ENCODE measurements at places on chromosomes 6 and 20.

GRCh38 chr20:50015993-50016770 is 33.4 kb downstream of the SNAI1 start:
- DNase-seq, result no peak

GRCh38 chr6:85127168-85127498 is 322.8 kb upstream of the NT5E start:
- DNase-seq, result no peak

GRCh38 chr6:157893238-157893637 is 70.2 kb downstream of the SNX9 start:
- no peak for DNase-seq

- no peak for DNase-seq
Measured at GRCh38 chr6:146770965-146771735, 172.4 kb downstream of the ADGB start.

- no peak for DNase-seq
Measured at GRCh38 chr20:34921436-34921835, 34.2 kb downstream of the GSS start.

DNA sequence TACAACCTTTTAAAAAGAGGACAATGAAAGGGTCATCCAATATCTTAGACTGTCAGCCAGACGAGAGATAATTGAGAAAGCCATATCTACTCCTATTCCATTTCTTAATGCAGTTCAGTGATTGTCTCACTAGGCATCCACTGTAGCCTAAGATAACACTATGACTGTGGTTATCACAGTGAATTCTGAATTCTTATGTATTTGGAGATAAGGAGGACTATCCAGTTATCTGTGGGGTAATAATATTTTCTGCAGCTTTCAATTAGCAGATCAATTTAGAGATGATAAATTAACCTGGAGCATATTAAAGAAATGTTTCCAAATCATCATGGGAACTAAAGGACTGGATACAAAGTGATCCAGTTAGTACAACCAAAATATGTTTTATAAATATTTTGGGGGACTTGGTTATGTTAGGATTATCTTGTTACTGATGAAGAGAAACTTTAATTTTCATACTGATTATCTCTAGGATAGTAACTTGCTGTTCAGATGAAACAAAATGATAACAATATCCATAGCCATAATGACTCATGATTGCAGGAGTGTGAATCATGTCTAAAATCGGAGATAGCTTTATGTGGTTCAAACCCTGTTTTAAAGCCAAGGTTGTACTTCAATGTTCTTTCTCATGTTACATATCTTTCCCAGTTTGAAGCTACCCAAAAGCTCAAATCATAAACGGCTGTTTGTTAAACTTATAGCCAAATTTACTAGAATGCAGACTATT is 1152.0 kb downstream of the HACE1 start:
- no peak for DNase-seq

DNA sequence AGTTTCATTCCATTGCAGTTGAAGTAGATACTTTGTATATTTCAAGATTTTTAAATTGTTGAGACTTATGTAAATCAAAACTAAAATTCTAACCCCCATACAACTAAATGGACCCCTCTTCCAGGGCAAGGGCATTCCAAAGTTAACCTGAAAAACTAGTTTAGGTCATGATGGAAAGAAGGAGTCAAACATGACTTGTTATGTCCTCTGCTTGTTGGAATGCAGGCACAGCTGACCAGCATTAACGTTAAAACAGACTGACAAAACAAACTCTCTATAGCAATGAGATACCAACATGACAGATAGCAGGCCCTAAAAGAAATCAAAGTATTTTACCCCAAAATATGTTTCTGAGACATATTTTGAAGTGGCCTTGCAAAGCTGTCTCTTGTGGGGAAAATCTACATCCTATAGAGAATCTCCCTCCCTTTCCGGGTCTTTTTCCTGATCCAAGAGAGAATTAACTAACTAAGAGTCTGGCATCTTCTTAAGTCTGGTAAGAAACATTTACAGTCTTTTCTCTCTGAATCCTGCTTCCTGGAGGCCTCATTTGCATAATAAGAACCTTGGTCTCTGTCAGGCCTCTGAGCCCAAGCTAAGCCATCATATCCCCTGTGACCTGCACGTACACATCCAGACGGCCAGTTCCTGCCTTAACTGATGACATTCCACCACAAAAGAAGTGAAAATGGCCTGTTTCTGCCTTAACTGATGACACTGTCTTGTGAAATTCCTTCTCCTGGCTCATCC is 124.3 kb upstream of the ATXN1 start:
- DNase-seq, result no peak

- no peak for DNase-seq
Measured at GRCh38 chr6:4620284-4621151, 155.7 kb upstream of the CDYL start.

GRCh38 chr20:48817367-48818030 is 10.3 kb downstream of the PREX1 start:
- no peak for DNase-seq

- peak; percentile 39 for DNase-seq
Measured at GRCh38 chr20:8156235-8157079, 24.4 kb downstream of the PLCB1 start.

DNA sequence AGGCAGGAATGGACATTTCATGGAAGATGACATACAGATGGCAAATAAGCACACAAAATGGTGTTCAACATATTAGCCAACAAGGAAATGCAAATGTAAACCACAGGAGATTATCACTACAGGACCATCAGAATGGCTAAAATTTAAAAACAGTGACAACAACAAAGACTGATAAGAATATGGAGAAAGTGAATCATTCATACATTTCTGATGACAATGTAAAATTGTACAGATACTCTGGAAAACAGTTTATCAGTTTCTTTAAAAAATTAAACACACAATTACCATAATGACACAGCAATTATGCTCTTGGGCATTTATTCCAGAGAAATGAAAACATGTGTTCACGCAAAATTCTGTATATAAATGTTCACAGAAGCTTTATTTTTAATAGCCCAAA is 105.8 kb upstream of the RUNX2 start:
- no peak for DNase-seq

- peak; percentile 96 for DNase-seq
Measured at GRCh38 chr20:45336530-45337366, 11.5 kb downstream of the SDC4 start.

- DNase-seq, result peak; percentile 45
Measured at GRCh38 chr20:3786126-3786484, 435 bp downstream of the CENPB start.

- DNase-seq, result no peak
Measured at GRCh38 chr6:33091957-33092356, 16.2 kb downstream of the HLA-DPB1 start.

- DNase-seq, result no peak
Measured at GRCh38 chr20:48932375-48932941, 10.9 kb downstream of the ARFGEF2 start.

GRCh38 chr6:145063091-145063490 is 672.2 kb downstream of the EPM2A start:
- no peak for DNase-seq
